Sciatic nerve (tissue), 2 donors: ENCODE measurements at places on chromosomes 3 and 15. TPM values are rescaled to one million over a fixed set of nuclear protein-coding genes. Genes with fewer than 3 reads are reported as not detected.

PLEKHO2 gene
- 62.9 TPM for total RNA-seq

C3orf85 gene
- total RNA-seq = not detected

ATP13A5 gene
- not detected for total RNA-seq

DNA sequence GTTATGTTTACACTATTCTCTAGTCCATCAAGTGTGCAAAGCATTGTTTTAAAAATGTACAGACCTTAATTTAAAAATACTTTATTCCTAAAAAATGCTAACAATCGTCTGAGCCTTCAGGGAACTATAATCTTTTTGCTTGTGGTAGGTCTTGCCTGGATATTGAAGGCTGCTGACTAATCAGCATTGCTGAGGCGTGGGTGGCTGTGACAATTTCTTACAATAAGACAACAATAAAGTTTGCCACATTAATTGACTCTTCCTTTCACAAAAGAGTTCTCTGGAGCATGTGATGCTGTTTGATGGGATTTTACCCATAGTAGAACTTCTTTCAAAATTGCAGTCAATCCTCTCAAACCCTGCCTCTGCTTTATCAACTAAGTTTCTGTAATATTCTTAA is 384.0 kb upstream of the TGFBR2 start:
- DNase-seq = no peak

DNA sequence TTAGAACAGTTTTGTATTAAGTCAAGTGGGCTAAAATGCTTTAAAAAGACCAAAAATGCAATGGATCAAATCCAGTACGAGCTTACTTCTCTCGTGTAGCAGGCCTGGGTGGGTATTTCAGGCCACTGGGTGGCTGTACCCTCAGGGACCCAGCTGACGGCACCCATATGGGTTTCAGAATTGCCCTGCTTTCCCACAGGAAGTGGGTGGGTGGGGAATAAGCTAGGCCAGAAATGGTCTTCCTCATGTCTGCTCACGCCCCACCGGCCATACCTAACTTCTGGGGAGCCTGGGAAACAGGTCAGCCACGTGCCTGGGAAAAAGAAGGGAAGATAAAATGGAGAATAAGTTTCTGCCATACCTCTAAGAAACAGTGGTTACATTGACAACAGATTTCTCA is 20.3 kb downstream of the GPR160 start:
- no peak for DNase-seq

DNA sequence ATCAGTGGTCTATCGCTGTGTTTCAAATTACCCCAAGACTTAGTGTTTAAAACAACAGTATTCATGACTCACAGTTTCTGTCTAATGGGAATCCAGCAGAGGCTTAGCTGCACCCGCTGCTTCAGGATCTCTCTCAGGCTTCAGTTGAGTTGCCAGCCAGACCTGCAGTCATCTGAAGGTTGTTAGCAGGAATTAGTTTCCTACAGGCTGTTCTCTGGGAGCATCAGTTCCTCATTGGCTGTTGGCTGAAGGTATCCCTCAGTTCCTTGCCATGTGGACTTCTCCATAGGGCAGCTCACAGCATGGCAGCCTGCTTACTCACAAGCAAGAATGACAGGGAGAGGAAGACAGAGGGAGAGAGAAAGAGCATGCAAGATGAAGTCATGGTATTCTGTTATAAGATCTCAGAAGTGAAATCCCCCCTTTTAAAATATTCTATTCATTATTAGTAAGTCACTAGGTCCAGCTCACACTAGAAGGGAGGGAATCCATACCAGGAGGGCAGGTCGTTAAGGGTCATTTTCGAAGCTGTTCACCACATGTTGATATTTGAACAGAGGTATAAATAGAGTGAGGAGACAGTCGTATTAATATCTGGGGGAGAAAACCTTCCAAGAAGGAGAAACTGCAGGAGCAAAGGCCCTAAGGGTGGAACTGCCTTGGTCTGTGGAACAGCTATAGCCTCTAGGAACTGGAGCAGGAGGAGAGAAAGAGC is 473.9 kb upstream of the PPP2R3A start:
- no peak for DNase-seq

GRCh38 chr3:141412087-141412935 is 44.0 kb downstream of the ZBTB38 start:
- no peak for DNase-seq

DNA sequence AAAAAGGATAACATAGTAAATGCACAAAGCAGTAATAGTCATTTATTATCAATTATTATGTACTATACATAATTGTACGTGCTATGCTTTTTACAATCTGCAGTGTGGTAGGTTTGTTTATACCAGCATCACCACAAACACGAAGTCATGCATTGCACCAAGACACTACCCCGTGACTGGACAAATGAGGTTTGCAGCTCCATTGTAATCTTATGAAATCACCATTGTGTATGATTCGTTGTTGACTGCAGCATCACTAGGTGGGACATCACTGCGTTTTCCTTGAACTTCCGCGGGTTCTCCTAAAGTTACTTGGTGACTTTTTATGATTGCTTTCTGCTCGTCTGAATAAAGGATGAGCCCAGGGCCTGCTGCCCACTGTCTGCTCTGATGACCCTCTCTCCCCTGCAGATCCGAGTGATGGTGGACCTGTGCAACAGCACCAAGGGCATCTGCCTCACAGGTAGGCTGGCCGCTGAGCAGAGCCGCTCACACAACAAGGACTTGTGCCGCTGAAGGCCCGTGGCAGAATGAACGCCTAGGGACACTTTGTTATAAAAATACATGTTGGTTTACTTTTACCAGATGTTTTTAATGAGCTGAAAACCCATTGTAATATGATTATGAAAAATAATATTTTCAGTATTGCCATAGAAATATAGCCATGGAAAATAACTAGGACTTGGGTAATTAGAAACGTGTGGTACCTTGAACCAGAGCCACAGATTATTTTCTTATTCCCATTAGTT is 35.8 kb downstream of the GLDN start:
- no peak for DNase-seq
